ENCODE measurements at places on chromosomes 1 and 21.

DNA sequence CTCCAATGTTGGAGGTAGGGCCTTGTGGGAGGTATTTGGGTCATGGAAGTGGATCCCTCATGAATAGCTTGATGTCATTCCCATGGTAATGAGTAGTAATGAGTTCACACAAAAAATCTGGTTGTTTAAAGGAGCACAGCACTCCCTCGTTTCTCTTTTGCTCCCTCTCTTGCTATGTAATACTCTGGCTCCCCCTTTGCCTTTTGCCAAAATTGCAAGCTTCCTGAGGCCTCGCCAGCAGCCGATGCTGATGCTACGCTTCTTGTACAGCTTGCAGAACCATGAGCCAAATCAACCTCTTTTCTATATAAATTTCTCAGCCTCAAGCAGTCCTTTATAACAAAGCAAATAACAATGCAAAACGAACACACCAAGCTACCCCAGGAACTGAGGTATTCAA, 80.9 kb downstream of the LHX9 start:
- DNase-seq, result no peak

GRCh38 chr1:111648806-111649205, 29.2 kb downstream of the RAP1A start:
- no peak for DNase-seq

DNA sequence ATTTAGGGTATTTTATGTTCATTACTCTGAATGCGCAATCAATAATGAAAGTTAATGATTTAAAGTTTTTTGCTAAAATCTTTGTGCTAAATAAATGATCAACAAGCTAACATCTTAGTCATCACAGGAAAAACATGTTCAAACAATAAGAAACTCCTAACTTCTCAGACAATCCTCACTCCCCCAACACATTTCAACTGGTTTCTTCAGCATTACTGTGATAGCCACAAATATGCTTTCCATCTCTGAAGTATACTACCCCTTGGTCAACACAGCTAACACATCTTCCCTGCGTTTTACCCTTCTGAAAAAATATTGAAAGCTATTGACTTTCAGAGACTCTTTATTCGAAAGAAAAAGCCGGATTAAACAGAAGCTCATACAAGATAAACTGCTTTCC, 85.8 kb downstream of the ZNF644 start:
- no peak for DNase-seq

GRCh38 chr1:16237343-16237830, 404 bp upstream of the CPLANE2 start:
- no peak for DNase-seq

DNA sequence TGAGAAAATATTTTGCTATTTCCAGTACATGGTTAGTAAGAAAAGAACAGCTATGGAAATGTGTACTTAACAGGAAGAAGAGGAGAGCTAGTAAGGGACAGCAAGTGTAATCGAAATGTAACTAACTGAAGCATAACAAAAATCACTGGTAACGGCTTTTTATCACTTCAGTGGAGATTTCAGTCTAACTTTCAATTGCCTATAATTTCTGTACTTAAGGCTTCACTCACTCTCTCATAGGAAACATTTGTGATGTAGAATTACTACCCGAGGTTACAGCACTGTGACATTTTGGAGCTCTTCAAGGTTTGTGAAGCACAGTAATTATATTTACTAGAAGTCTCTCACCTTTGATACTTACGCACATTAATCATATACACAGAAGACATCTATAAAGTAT, 1119.1 kb downstream of the AMY1C start:
- DNase-seq, result no peak

- DNase-seq, result no peak
These were observed 167.2 kb upstream of the ATP1B1 start for GRCh38 chr1:168939110-168939946.

- no peak for DNase-seq
These were observed 118.7 kb downstream of the SIK1 start for GRCh38 chr21:43308101-43308814.

- no peak for DNase-seq
These were observed 19.4 kb downstream of the ABCG1 start for GRCh38 chr21:42238185-42238934.

- no peak for DNase-seq
These were observed 301.7 kb downstream of the GRIK1 start for GRCh38 chr21:29638138-29638537.

GRCh38 chr1:96723377-96723776, 1.8 kb downstream of the PTBP2 start:
- DNase-seq, result no peak

- no peak for DNase-seq
These were observed 2.8 kb upstream of the INPP5B start for GRCh38 chr1:37949524-37950152.

- no peak for DNase-seq
These were observed 187.2 kb downstream of the ZSCAN20 start for GRCh38 chr1:33659641-33660040.

- no peak for DNase-seq
These were observed 14.1 kb downstream of the PLEKHM2 start for GRCh38 chr1:15698201-15698600.

Measured in naive thymus-derived CD8-positive, alpha-beta T cell (primary cell).